CD4-positive, alpha-beta T cell treated with Interleukin-2 at 100 ng/mL for 4 hours (primary cell): ENCODE measurements at places on chromosomes 2 and 18.

DNA sequence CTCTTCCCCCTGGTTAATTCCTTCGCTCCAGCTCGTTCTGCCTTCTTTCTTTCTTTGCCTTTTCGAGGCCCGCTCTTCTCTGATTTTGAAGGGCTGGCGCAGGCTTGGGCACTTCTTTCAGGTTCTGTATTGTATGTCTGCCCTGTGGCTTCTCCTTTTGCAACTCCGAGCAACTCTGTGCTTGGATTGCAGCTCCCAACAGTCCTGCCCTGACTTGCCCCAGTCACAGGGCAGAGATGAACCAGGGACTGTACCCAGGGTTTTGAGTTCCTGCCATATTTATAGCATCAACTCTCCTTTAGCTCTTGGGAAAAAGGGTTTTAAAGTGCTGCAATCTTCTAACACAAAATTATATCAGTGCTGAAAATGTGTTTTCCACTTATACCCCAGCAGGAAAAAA, 31.1 kb upstream of the CD8A start:
- DNase-seq = no peak

GRCh38 chr2:29281916-29282247, 166.7 kb downstream of the CLIP4 start:
- no peak for DNase-seq

GRCh38 chr18:79698668-79699335, 19.2 kb downstream of the CTDP1 start:
- DNase-seq = no peak

DNA sequence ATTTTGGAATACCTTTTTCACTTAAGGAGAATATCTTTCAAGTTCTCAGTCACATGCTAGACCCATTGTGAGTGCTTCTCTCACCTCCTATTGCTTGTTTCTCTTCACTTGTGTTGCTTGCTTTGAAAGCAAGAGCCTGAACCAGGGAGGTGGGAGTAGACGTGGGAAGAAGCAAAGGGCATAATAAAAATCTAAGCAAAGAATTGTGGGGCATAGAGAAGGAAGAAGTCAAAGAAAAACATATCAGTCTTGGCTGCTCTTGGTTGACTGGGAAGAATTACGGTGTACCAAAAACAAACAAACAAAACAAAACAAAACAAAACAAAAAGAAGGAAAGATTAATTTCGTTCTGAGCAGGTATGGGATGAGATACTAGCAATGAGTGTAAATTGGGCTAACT, 48.9 kb upstream of the ACVR1 start:
- DNase-seq = no peak

GRCh38 chr2:3459185-3460015, 59.9 kb downstream of the ADI1 start:
- DNase-seq = no peak

DNA sequence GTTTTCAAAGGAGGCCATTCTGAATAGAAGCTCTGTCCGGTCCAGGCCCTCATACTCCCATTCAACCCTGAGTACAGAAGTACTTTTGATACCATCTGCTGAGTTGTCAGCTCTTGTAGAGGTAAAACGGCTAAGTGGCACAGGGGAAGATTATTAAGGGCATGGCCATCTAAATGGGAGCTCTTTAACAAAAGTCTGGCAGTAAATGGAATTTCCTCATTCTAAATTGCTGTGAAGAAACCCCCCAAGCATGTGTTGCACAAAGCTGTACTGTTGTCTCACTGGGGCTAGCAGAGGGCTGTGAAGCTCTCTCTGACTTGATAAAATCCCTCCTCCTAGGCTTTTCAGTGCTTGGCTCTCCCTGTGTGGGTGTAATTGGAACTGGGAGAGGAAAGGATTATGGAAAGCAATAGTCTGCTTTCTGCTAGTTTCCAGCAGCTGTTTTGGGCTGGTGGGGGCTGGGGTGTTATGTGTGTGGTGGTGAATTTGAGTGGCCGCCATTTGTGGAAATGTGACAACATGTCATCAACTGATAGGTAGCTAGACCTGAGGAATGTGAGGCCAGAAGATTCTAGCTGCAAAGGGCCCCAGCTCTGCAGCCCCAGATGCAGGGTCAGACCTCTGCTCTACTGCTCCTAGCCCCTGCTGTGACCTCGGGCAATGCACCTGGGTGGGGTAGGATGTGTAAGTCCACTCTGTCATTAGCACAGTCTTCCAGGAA, 65.1 kb downstream of the MAP4K4 start:
- no peak for DNase-seq
